RPMI7951 (cell line): ENCODE measurements at places on chromosomes 3 and 15. TPM values are rescaled to one million over a fixed set of nuclear protein-coding genes. Genes with fewer than 3 reads are reported as not detected.

The PLA2G4B gene
- 0.36 and 0.39 TPM in 2 replicates for total RNA-seq

The GPR160 gene
- total RNA-seq = 0.24 and 0.29 TPM in 2 replicates

The MOBP gene
- total RNA-seq = not detected in 2 replicates

The MESP2 gene
- 1.8 and 2.6 TPM in 2 replicates for total RNA-seq

The HGD gene
- total RNA-seq = 0.24 TPM in 1 of 2 replicates, not detected in the other

The BLM gene
- 12.9 and 16.1 TPM in 2 replicates for total RNA-seq

The SRGAP3 gene
- 2.3 and 3.6 TPM in 2 replicates for total RNA-seq

The CALML4 gene
- total RNA-seq = 1.4 and 1.9 TPM in 2 replicates

The TRIM71 gene
- not detected in 2 replicates for total RNA-seq

The LRRIQ4 gene
- total RNA-seq = not detected in 2 replicates

The CD200 gene
- total RNA-seq = 0.49 and 3.4 TPM in 2 replicates

The LZTFL1 gene
- total RNA-seq = 26.5 and 38.3 TPM in 2 replicates

The ZWILCH gene
- 73.1 and 87.0 TPM in 2 replicates for total RNA-seq

The CELSR3 gene
- total RNA-seq = 0.98 and 1.1 TPM in 2 replicates

The CTXN2 gene
- total RNA-seq = not detected in 2 replicates

The CELF6 gene
- not detected in 2 replicates for total RNA-seq

The ZIC1 gene
- 12.1 and 12.2 TPM in 2 replicates for total RNA-seq

The MORC1 gene
- total RNA-seq = not detected in 2 replicates

The SLC38A3 gene
- not detected in 2 replicates for total RNA-seq

The TOP2B gene
- 97.1 and 124 TPM in 2 replicates for total RNA-seq

The GTF2A2 gene
- 106 and 121 TPM in 2 replicates for total RNA-seq

The FBXO40 gene
- total RNA-seq = under 0.01 TPM in 2 replicates

The BTLA gene
- 0.10 TPM in 1 of 2 replicates, not detected in the other for total RNA-seq

The TNFAIP8L3 gene
- 0.29 and 0.48 TPM in 2 replicates for total RNA-seq

The SPG11 gene
- 44.6 and 50.5 TPM in 2 replicates for total RNA-seq

The LYZL4 gene
- total RNA-seq = 1.5 and 1.6 TPM in 2 replicates

The ILDR1 gene
- not detected in 2 replicates for total RNA-seq

The ZNF501 gene
- total RNA-seq = 4.7 and 6.1 TPM in 2 replicates

The SH2D7 gene
- not detected in 2 replicates for total RNA-seq

The WDR72 gene
- total RNA-seq = 0.39 TPM in 1 of 2 replicates, not detected in the other

The ACP3 gene
- total RNA-seq = 0.59 and 1.7 TPM in 2 replicates

The ABI3BP gene
- total RNA-seq = 0.29 and 0.48 TPM in 2 replicates

The GABRA5 gene
- not detected in 2 replicates for total RNA-seq

The BFSP2 gene
- not detected in 2 replicates for total RNA-seq

The TMEM158 gene
- total RNA-seq = 152 and 160 TPM in 2 replicates

The ALDH1A3 gene
- total RNA-seq = 158 and 217 TPM in 2 replicates

The CAMK2N2 gene
- total RNA-seq = 0.29 and 0.96 TPM in 2 replicates

The CDHR4 gene
- not detected in 2 replicates for total RNA-seq

The PLSCR4 gene
- total RNA-seq = 3.8 and 7.3 TPM in 2 replicates

The EFL1 gene
- 27.2 and 34.4 TPM in 2 replicates for total RNA-seq

The C2CD4A gene
- total RNA-seq = not detected in 2 replicates

The CAMK1 gene
- total RNA-seq = 40.4 and 46.9 TPM in 2 replicates

The APOD gene
- total RNA-seq = 0.96 and 1.6 TPM in 2 replicates

The STXBP5L gene
- not detected in 2 replicates for total RNA-seq

The GP5 gene
- not detected in 2 replicates for total RNA-seq

The ERICH6 gene
- not detected in 2 replicates for total RNA-seq

The RNF111 gene
- 14.1 and 25.6 TPM in 2 replicates for total RNA-seq

The MUC4 gene
- not detected in 2 replicates for total RNA-seq

The TMEM266 gene
- not detected in 2 replicates for total RNA-seq
